ENCODE measurements at places on chromosomes 1 and 21.

DNA sequence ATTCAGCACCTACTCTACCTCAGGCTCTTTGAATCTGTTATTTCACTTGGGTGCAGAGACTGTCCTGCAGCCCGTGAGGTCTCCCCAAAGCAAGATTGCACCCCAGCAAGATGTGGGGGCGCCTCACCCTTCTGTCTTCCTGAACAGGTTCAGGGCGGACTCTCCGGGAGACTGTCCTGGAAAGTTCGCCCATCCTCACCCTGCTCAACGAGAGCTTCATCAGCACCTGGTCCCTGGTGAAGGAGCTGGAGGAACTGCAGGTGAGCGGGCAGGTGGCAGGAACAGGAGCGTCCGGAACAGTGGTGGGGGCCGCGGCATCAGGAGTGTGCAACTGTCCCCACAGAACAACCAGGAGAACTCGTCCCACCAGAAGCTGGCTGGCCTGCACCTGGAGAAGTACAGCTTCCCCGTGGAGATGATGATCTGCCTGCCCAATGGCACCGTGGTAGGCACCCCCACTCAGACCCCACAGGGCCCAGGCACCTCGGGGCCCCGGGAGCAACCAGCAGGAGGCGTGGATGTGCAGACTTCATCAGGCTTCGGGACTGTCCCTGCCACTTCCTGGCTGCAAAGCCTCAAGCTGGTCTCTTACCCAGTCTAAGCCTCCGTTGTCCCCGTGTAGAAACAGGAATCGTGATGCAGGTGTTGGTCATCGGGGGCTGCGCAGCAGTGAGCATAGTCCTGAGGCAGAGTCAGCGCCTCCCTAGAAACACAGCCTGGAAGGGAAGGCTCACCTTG is 5.9 kb upstream of the MTFR1L start:
- no peak for DNase-seq

GRCh38 chr1:161001525-161001924 is 19.4 kb downstream of the F11R start:
- DNase-seq: peak; percentile 24

DNA sequence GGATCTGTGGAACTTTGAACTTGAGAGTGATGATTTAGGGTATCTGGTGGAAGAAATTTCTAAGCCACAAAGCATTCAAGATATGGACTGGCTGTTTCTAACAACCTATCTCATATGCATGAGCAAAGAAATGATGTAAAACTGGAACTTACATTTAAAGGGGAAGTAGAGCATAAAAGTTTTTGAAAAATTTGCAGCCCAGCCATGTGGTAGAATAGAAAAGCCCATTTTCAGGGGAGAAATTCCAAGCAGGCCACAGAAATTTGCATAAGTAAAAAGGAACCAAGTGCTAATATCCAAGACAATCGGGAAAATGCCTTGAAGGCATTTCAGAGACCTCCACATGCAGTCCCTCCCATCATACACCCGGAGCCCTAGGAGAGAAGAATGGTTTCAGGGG is 15.7 kb downstream of the RIIAD1 start:
- DNase-seq: no peak

DNA sequence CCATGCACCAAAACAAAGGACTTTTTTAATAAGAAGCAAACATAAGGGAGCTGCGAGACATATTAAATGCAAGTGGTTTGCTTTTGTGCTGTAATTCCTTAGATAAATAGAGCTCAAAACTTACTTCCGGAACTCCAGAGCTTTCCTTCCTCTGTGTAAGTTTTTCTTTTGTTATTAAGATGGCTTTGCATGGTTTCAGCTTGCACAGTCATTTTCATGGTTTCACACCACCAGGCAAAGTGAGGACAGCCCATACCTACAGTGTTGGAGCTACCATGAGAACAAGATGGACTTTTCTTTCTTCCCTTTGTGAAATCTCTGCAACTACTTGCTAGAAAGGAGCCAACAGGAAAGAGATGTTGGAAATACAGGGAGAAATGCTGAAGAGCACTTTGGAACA is 368.0 kb downstream of the SETD4 start:
- DNase-seq: no peak

- DNase-seq: no peak
Observed at GRCh38 chr1:87030740-87031690, 116.6 kb downstream of the HS2ST1 start.

DNA sequence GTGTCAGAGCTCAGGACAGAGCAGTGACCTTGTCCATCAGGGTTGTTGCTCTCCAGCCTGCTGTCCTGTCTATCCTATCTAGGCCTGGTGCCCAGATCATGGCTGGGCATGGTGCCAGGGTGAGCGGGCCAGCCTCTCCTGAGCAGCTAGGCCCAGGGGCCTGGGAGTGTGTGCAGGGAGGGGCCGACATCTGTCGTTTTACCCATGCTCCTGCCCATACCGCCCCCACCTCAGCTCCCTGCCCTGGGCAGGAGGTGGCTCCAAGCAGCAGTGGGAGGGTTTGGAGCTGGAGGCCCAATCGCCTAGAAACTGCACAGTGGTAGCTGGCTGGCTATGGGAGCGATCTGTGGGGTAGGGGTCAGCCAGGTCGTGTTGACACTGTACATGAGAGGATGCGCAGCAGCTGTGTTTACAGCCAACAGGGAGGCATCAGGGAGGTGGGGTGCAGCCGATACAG is 6.5 kb downstream of the INSRR start:
- peak; percentile 40 for DNase-seq

- no peak for DNase-seq
Observed at GRCh38 chr1:232822530-232822929, 17.3 kb downstream of the MAP10 start.

- no peak for DNase-seq
Observed at GRCh38 chr1:117481410-117481809, 114.2 kb downstream of the MAN1A2 start.

DNA sequence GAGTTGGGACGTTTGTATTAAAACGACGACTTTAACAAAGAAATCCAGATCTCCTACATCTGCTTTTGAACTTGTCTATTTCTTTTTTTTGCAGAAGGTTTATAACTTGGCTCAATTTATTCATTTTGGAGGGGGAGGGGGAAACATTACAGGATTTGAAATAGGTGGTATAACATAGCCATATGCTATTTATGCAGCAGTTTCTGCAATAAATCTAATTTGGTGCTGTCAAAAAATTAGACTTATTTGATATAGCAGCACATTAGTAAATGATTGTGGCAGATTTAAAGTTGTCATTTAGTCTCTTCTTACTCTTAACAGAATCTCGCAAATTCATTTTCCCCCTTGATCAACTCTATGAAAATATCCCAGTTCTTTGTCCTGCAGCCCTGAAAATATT is 138.2 kb downstream of the SDCCAG8 start:
- DNase-seq: no peak

- DNase-seq: peak; percentile 4
Observed at GRCh38 chr21:44583089-44583799, 2.8 kb upstream of the KRTAP10-5 start.

DNA sequence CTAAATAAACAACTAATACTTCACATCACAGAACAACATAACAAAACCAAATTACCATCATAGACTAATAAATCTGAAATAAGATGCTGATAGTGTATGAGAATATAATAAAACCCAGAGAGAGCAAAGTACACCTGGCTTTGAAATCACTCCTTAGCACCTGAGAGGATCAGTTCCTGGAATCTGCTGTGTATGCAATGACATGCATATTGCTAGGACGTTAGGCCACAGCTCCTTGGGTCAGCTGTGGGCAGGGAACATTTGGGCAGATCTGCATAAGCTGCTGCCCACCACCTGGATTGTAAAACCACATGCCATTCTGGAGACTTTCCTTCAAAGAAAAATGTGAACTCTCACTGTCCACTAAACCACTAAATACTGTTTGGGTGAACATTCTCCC is 81.1 kb downstream of the NR5A2 start:
- DNase-seq: no peak

GRCh38 chr1:205170532-205171269 is 40.8 kb downstream of the DSTYK start:
- DNase-seq: no peak

DNA sequence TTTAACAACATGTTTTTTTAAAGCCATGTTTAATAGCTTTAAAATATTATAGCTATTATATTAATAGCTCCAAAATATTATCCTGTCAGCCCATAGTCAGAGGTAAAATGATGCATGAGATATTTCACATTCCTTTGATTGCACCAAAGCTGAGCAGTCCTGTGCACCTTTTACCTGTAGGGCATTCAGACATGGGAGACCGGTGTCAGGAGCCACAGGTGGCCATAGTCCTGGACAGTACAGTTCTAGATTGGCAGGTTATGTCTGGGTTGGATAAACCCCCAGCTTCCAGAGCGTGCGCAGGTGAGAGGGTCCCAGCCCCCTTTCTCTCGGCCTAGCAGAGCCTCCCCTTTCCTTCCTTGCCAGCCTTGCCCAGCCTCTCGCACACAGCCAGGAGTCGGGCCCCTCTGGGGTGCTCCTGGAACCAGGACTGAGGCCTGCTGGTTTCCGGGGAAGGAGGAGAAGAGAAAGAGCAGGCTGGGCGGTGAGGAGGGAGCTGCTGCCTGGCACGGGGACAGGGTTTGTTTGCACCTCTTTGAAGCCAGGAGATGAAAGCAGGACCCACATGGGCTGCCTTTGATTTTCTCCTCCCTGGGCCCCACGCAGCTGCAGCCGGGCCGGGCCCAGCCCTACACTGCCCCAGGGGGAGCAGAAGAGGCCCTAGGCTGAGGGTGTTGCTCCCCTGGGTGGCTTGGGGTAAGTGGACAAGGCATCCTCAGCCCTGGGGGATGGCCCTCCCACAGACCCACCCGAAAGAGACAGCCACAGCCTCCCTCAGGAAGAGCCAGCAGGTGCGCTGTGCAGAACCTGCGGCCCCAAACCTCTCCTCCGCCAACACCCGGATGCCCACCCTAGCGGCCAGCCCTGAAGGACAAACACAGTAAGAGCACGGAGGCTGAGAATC is 75.2 kb upstream of the TARDBP start:
- no peak for DNase-seq

GRCh38 chr1:194387531-194387930 is 1201.1 kb upstream of the B3GALT2 start:
- no peak for DNase-seq

GRCh38 chr1:170164103-170164763 is 18.5 kb downstream of the NTMT2 start:
- DNase-seq: no peak

GRCh38 chr1:18637962-18638834 is 7.6 kb downstream of the PAX7 start:
- DNase-seq: no peak

- DNase-seq: peak; percentile 57
Observed at GRCh38 chr1:151165281-151165737, 393 bp downstream of the LYSMD1 start.
